Left renal pelvis (tissue), 4 donors: ENCODE measurements at places on chromosomes 4 and X. TPM values are rescaled to one million over a fixed set of nuclear protein-coding genes. Genes with fewer than 3 reads are reported as not detected.

Gene NDP
- polyA plus RNA-seq = 0.98 TPM

Gene PLAC8
- 2.8 TPM for polyA plus RNA-seq

- DNase-seq = no peak
Observed at GRCh38 chrX:69127466-69127865, 37.8 kb downstream of the PJA1 start.

DNA sequence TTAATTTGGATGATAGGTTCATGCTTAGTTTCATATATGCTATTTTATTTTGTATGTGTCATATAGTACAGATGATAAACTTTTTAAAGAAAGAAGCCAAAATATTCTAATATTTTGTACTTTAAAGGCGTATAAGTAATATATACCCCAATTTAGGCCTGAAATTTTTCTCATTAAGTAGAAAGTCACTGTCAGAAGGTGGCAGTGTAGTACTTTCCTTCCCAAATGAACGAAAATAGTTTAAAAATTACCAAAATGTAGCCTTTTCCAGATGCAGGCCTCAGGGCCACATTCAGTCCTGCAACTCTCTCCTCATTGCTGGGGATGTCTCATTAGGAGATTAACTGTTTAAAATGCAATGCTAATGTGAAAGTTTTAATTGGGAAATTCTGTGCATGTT, 1263.6 kb downstream of the C4orf33 start:
- DNase-seq = no peak

Gene DCAF8L1
- not detected for polyA plus RNA-seq

Gene TENM3
- polyA plus RNA-seq = 18.3 TPM

- DNase-seq = no peak
Observed at GRCh38 chr4:15653864-15654592, 1.1 kb downstream of the FBXL5 start.

DNA sequence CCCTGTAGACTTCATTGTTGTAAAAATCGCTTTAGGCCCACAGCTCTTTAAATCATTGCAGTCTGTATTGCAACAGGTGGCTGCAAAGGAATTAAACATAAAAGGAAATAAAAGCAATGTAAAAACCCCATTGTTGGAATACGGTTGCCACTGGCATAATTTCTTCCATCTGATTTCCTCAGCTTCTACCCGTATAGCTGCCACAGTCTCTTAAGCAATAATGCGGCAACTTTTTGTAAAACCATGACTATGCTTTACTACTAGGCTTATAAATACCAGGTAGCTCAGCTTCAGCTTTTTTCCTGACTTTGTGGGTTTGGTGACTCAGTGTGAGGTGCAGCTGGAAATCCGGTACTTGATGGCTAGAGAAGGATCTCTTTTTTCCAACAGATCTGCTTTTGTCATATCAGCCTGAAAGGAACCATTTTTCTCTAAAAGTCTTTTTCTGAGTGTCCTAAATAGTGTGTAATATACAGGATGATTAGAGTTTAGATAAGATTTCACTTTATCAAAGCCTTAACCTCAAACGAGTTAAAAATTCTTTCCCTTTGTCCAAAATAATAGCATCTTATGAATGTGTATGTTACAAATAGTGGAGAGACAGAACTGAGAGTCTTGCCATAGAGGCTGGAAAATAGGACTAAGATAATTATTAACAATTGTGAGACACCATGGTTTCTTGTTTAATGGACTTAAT, 268.0 kb downstream of the ADGRL3 start:
- no peak for DNase-seq

- DNase-seq = no peak
Observed at GRCh38 chr4:2786794-2787229, 6.1 kb upstream of the SH3BP2 start.

- DNase-seq = no peak
Observed at GRCh38 chrX:31499109-31499508, 427.3 kb upstream of the FTHL17 start.

- DNase-seq = no peak
Observed at GRCh38 chr4:120824946-120825345, 97.6 kb downstream of the PRDM5 start.

GRCh38 chr4:8708401-8709021, 115.9 kb downstream of the CPZ start:
- DNase-seq = no peak

- DNase-seq = peak; percentile 64
Observed at GRCh38 chrX:153667956-153668396, 5.6 kb downstream of the PNCK start.
